ENCODE measurements at places on chromosomes 6 and 20.

DNA sequence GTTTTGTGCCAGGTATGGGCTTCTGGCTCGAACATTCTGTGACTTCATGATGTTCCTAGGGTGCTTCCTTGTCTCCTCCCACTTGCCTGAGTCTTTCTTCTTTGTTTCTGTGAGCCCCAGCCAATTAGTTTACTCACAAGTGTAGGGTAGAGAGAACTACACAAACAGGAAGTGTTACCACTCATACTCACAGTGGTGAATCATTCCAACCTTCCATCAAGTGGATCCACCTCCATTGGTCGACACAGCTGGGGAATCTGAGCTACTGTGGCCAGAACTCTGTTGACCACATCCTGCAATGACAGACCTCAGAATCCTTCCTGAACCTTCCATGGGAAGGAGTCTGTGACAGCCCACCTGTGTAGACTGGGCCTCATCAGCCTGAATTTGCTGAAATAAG lies 76.8 kb downstream of the UNC5CL start:
- DNase-seq, result peak; percentile 73

- DNase-seq, result no peak
Measured at GRCh38 chr20:10510216-10510615, 75.1 kb downstream of the SLX4IP start.

- no peak for DNase-seq
Measured at GRCh38 chr6:103516336-103516735, 1343.4 kb downstream of the HACE1 start.

GRCh38 chr6:68677058-68677457 lies 42.0 kb downstream of the ADGRB3 start:
- no peak for DNase-seq

DNA sequence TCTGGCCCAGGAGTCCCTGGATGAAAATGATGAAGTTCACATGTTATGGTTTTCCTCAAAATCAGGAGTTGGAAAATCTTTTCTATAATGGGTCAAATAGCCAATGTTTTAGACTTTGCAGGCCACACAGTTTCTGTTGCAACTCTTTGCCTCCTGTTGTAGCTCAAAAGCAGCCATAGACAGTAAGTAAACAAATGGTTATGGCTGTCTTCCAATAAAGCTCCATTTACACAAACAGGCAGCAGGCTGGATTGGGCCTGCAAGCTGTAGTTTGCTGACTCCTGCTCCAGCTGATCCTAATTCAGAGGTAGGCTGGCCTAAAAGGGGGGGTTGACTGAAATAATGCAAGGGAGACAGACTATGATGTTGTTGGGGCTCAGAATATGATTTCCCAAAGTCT lies 33.0 kb downstream of the METTL24 start:
- DNase-seq, result no peak

- no peak for DNase-seq
Measured at GRCh38 chr20:38211200-38212097, 46.4 kb upstream of the TGM2 start.

- DNase-seq, result no peak
Measured at GRCh38 chr6:101633081-101633480, 239.6 kb downstream of the GRIK2 start.

DNA sequence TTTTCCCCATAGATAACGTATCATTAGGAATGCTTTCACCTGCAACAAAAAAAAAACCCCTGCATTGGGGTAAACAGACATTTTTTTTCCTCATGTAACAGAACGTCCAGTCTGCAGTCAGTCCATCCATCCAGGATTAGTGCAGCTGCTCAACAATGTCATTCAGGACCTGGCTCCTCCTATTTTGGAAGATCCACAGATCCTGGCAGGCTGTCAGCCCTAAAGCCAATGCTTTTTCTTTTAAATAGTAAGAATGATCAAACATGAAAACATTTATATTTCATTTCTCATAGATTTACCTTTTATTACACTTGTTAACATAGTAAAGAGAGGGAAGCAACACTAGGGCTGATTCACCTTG lies 116.5 kb upstream of the CCDC28A start:
- no peak for DNase-seq

DNA sequence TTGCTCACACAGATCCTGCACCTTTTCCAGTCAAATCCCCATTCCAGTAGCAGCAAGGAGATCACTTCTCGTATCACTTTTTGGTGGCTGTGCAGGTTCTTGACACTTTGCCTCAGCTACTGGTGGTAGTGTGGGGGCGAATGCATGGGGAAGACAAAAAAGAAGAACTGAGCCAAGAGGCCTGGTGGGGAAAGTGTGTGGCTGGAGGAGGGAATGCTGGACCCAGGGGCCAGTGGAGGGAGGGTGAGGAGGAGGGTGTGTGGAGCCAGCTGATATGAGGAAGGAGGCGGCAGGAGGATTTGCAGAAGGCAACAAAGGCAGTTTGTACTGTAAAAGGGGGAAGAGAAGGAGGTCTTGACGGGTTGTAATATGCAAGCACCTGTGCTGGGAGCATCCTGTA lies 15.7 kb upstream of the HLA-C start:
- no peak for DNase-seq

DNA sequence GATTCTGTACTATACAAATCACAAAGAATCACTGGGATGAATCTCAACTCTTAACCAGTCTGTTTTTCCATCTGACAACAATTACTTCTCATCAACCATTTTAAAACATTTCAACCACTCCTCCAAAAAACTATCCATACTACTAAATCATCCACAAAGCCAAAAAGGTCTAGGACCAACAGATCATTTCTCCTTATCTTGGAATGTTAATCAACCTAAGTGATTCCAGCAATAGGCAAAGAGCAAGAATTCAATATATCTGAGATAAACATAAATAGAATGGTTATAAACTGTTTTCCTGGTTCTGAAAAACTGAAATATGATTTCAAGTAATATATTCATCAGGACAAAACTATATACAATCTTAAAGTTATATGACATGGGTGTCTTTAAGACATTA lies 28.6 kb downstream of the RANBP9 start:
- DNase-seq, result no peak

DNA sequence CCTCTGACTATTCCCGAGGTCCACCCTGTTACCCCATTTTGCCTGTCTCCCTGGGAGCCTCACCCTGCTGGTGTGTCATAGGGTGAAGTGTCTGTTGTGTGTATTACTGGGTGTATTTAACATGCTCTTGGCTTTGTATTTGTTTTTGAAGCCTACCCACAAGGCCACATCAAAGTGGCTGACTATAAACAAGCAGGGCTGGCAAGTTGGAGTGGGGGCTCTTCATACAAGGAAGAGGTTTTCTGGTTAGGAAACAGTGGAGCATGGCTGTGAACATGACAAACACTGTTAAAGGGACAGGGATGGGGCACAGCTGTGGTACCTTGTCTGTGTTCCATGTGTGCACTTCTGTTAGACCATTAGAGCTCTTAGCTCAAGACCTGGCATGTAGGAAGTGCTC lies 26.3 kb downstream of the HECA start:
- DNase-seq, result no peak

- DNase-seq, result no peak
Measured at GRCh38 chr6:3707024-3707423, 44.5 kb downstream of the PXDC1 start.

- DNase-seq, result no peak
Measured at GRCh38 chr20:54716174-54716747, 240.9 kb downstream of the DOK5 start.

DNA sequence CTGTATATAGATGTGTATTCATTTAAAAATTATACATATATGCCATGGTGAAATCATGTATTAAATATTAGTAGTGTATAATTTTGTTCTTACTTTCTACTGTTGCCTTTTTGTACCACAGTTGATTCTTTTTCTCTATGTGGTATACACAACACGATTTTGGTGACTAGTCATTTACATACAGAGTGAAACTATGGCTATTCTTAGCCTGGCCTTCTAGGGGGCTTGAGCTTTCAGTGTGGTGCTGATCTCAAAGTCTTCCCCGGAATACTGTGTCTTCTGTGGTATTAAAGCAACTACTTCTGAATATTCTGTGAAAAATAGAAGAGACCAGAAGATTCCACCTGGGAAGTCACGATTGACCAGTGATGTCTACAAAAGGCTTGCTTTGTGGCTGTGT lies 301.9 kb downstream of the UTRN start:
- no peak for DNase-seq

DNA sequence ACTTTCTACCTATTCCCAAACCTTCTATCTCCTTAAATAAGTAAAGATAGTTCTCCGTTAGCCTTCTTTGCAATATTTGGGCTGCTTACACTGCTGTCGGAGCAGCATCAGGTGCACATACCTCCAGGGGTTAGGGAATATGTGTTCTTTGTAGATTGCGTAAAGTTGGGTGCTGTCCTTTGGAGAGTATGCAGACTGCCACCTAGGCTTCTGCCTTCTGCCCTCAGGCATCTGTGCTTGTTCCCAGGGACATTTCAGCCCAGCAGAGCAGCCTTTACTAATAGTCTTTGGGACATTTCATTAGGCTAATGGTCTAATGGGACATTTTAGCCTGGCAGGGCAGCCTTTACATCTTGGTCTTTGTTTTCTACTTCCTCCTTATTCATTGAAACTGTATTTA lies 260.6 kb downstream of the TPBG start:
- no peak for DNase-seq

- peak; percentile 70 for DNase-seq
Measured at GRCh38 chr6:144897441-144897921, 612.3 kb downstream of the UTRN start.

- no peak for DNase-seq
Measured at GRCh38 chr6:165685302-165685701, 22.3 kb upstream of the PDE10A start.

GRCh38 chr20:39067526-39068216 lies 105.5 kb downstream of the DHX35 start:
- DNase-seq, result no peak

All from Caki2 (cell line).